ENCODE measurements at places on chromosomes 7 and 10. TPM values are rescaled to one million over a fixed set of nuclear protein-coding genes. Genes with fewer than 3 reads are reported as not detected.

- DNase-seq, result no peak
These were observed 322.9 kb upstream of the AKR1E2 start for GRCh38 chr10:4503076-4503475.

DNA sequence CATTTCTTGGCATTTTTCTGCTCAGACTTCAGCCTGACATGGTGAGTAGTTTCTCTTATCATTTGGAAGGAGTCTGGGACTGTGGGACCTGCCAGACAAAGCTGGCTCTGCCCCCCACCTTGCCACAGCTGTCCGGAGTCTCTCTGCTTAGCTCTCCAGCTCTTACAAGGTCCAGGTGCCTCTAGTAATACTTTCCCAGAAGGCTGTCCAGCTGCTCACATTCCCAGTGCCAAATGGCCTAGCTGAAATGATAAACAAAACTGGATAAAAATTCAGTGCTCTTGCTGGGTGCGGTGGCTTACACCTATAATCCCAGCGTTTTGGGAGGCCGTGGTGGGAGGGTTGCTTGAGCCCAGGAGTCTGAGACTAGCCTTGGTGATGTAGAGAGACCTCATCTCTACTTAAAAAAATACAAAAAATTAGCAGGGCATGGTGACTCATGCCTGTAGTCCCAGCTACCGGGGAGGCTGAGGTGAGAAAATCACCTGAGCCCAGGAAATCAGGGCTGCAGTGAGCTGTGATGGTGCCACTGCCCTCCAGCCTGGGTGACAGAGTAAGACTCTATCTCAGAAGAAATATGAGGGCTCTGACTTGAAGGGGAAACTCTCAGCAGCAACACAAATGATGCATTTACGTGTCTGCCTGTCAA, 86.8 kb downstream of the C10orf90 start:
- no peak for DNase-seq

DNA sequence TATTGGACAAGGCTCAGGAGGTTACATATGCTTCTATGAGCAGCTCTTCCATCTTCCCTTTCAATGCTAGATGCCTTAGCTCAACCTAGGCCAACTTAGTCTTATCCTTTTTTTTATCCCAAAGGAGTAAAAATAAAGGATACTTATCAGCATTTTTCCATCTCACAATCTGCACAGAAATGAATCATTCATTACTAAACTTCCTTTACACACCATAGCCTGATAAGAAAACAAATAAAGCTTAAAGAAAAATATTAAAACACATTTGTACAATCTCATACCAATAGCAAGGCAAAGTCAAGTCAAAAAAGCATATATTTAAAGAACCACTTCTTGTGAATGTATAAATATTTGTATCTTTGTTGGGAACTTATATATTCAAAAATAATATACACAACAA, 407.4 kb downstream of the GRM8 start:
- no peak for DNase-seq

DNA sequence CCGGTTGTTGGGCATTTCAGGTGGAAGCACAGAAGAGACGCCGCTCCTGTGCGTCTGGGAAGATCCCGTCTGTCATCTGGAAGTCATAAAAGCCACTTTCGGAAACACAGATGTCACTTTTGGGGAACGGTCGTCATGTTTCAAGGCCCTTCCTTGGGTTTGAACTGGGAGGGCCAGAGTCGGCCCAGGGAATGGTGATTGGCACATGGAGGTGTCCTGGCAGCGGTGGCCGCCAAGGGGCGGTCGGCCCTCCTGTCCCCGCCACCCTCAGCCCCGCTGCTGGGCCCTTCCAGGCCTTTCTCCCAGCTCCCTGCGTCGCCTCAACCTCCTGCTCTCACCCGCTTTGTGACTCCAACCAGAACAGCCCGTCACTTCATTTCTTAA, 115.2 kb upstream of the SFMBT2 start:
- no peak for DNase-seq

GRCh38 chr7:130350945-130351790, 6.6 kb downstream of the CPA5 start:
- no peak for DNase-seq

DNA sequence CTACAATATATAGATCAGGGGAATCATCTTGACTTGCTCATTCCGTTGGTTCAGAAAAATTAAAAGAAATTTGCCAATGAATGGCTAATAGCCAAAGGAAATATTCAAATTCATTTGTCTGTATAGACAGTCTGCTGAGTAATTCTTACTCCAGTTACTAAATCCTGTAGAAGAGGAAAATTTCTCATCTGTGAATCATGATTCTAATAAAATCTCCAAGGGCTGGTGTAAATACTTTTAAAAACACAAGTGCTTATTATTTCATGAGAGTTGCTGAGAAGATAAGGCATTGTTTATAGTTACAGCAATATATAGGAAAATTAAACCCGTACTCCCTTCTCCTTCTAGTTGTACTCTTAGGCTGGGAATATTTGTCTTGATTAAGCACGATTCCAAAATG, 53.0 kb downstream of the WNT2 start:
- no peak for DNase-seq

DNA sequence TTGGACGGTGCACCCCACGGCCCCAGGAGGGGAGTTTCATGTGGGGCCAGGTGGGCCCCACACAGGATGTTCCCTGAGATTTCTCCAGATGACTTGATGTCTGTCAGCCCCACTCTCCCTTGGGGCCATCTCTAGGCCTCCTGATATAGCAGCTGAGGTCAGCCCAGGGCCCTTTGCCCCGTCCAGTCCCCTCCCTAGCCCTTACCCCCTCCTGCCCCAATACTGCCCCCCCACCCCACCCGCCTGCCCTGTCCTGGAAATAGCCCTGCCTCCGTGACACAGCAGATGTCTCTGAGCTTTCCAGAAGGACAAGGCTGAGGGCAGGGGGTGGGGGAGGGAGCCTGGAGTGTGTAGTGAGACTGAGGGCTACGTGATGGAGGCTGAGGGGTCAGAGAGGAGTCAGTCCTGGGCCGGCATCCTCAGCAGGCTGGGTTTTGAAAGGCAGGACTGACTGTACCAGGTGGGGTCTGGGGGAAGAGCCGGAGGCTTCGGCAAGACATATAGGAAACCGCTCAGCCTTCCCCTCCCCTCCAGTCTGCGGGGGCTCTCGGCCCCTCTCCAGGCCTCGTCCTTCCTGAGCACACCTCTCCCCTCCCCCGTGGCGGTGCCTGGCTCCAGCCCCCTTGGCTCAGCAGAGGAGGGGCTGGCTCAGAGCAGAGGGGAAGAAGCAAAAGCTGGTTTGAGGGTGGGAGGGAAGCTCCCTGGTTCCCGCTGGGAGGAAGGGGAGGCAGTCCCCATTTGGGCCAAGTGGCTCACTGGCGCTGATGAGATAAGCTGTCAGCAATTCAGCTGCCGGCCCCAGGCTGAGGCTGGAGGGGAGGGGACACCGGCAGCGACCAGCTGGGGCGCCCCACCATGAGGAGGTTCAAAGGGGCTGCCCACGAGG, 2.0 kb downstream of the FLNC start:
- no peak for DNase-seq

DNA sequence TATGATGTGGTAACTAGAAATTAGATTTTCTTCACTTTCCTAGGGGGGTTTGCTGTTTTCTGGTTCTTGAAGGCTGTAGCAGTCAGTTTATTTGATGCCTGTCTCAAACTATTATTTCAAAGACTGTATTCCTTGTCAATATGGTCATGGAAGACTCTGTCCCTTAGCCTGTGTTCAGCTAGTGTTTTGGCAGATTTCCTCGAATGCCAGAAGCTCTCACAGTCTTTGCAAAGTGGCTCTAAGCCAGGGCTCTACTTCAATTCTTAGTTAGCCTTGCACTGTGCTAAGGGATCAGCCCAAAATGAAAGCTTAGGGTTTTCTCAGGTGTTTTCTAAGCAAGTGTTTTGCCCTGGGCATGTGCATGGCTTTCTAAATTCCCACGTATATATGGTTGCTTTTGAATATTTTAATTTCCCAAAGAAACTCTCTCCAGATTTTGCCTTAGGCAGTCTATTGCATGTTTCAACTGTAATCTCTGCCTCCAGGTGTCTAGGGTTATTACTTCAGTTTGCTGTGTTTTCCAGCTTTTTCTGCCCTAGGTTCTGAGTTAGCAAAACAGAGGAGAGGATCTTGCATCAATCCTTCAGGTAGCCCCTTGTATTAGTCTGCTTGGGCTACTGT, 7.2 kb upstream of the C1GALT1 start:
- DNase-seq, result no peak

The METTL27 gene
- 0.90 TPM for total RNA-seq

Data from activated T-helper 2 cell treated with anti-CD3 and anti-CD28 coated beads, Interferon-gamma antibody, Interleukin-2, Interleukin-4, amounts not matched to agents 10 μg/mL and 5 μg/mL and 100 μg/mL, durations not matched to agents 14 hours and 24 hours and 36 hours (primary cell).